ENCODE measurements at places on chromosomes 4 and X.

- no peak for DNase-seq
Measured at GRCh38 chr4:73752424-73752823, 12.1 kb downstream of the CXCL8 start.

GRCh38 chrX:133921764-133922389, 63.5 kb downstream of the GPC3 start:
- DNase-seq = peak; percentile 16

DNA sequence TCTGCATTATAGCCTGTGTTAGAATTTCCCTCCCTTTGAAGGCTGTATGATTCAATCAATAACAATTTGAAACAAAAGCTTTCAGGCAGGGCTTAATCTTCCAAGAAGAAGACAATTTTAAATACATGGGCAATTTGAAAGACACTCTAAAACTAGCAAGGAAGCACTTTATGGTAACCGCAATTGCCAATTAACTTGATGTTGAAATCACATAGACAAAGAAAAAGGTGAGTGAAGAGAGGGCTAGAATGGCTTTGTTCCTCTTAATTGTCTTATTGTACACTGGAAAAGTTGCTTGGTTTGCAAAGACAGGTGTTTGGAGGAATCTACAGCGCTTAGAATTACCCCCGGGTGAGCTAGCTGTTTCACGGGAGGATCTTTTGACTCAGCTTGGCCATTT, 74.4 kb upstream of the PRKX start:
- DNase-seq = no peak

DNA sequence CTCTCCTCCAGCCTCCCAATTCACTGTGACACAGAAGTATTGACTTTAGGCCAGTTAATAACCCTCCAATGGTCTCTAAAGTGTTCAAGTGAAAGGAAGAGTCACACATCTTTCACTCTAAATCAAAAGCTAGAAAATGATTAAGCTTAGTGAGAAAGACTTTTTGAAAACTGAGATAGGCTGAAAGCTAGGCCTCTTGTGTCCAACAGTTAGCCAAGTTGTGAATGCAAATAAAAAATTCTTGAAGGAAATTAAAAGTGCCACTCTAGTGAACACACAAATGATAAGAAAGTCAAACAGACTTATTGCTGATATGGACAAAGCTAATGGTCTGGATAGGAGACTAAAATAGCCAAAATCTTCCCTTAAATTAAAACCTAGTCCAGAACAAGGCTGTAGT, 687.2 kb downstream of the TRIML1 start:
- no peak for DNase-seq

GRCh38 chrX:1453395-1453783, 680 bp upstream of the ASMTL start:
- no peak for DNase-seq

DNA sequence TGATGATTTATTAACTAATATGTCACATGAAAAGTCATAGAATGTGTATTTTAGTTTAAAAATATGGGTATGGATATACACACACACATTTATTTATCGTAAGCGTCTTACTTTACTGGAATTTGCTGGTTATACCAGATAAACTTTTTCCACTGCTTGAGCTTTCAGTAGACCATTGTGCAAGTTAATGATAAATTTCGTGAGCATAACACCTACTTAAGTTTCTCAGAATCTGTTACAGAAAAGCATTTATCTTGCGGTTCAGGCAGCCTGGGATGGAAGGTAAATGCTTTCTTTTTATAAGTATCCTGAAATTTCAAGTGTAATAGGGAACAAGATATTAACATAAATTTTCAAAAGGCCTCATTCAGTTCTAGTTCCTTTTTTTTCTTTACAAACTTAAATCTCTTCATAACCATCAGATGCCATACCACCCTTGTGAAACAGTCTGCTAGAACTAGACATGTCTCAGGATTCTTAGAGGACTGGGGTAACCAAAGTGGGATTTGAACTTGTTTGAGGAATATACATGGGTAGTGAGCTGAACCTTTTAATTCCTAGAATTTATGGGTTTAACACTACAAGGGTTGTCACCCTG, 27.7 kb downstream of the ATP7A start:
- DNase-seq = no peak

- DNase-seq = no peak
Measured at GRCh38 chr4:99518601-99519295, 7.9 kb downstream of the C4orf17 start.
